ENCODE measurements at places on chromosomes 1 and 21.

DNA sequence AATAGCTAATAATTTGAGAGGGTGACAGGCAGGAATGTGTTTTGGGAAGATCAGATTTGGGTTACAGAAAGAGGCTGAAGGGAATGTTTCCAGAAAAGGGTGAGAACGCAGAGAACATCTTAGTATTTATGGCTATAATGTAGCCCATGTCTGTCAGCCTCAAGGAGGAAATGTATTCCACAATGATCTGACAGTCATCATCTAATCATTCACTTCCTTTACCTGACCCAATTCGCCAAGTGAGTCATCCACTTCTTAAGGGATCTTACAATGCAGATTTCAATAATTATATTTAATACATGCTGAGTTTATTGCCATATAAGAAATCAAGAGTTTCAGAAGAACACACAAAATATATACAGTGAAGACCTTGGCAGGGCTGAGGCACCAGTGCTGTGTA lies 10.8 kb downstream of the TRIM45 start:
- no peak for DNase-seq

DNA sequence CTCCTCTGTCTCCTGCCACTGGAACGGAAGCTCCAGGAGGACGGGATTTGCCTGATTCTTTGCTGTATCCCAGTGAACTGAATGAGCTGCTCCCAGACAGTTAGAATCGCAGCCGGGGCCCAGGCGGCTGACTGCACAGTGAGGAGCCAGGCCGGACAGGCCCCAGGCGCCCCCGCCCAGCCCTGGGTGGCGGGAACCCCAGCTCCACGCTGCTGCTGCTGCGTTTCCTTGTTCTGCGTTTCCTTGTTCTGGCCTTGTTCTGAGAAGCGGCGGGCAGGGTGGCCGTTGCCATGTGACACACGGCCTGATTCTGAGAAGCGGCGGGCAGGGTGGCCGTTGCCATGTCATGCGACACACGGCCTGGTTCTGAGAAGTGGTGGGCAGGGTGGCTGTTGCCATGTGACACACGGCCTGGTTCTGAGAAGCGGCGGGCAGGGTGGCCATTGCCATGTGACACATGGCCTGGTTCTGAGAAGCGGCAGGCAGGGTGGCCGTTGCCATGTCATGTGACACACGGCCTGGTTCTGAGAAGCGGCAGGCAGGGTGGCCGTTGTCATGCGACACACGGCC lies 56.2 kb downstream of the SLC37A1 start:
- no peak for DNase-seq

- no peak for DNase-seq
These were observed 3.1 kb downstream of the EVA1B start for GRCh38 chr1:36320291-36320761.

DNA sequence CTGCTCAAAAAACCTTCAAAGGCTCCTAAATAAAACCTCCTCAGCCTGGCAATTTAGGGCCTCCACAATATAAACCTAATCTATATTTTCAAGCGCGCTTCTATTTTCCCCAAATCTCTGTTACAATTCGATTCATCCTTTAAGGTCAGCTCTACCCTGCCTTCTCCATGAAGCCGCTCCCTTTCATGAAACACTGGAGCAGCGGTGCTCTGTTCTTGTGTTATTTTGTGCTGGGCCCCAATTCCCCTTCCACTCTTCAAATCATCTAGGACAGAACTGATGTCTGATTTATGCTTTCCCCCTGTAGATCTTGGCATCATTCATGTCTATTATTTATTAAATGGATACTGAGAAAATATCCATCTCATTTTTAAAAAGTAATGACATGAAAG lies 6.9 kb downstream of the ERRFI1 start:
- DNase-seq, result no peak

DNA sequence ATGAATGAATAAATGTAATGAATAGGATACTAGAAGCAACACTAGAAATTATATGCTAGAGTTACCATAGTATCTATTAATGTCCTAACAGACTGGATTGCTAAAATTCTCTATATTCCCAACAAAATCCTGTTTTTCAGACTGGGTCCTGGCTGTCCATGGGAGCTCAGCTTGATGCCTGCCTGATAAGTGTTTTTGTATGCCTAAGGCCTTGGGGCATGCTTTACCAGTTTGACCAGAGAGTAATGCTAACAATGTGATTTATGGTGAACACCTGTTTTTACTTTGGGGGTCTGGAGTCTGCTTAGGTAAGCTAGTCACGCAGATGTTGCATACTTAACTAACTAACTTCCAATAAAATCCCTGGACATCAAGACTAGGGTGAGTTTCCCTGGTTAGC lies 318.8 kb upstream of the DEPDC1 start:
- DNase-seq, result no peak

- DNase-seq, result no peak
These were observed 58.5 kb upstream of the LAX1 start for GRCh38 chr1:203706444-203706843.

GRCh38 chr1:243734308-243734695 lies 115.7 kb downstream of the AKT3 start:
- DNase-seq, result no peak

GRCh38 chr1:15803380-15803779 lies 4.1 kb downstream of the UQCRHL start:
- no peak for DNase-seq

GRCh38 chr1:171460018-171460620 lies 25.2 kb upstream of the PRRC2C start:
- DNase-seq, result no peak

- no peak for DNase-seq
These were observed 2.9 kb upstream of the MATN1 start for GRCh38 chr1:30726236-30726635.

DNA sequence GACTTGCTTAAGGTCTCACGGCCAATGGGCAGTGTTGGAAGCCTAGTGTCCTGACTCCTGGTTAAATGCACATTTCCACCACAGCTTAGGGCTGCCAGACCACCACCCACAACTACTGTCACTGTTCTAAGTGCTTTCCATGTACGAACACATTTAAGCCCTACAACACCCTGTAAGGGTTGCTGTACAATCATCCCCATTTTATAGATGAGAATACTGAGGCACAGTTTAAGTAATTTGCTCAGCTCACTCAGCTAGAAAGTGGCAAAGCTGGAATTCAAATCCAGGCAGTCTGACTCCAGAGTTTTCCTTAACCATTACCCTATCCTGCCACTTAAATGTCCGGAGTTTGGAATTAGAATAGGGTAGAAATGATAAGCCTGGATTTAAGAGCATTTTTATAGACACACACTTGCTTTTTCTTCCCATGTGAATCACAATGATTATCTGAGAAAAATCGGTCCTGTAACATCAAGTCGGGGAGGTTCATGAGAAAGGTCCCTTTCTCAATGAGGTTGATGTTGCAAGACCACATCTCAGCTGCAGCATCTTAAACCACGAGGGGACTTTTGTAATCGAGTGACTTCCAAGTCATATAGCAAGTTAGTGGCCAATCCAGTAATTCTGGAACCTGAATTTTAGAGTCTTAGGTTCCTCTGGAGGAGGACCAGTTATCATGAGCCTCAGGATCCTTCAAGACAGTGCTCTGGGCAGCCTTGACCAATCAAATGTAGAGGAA lies 8.6 kb downstream of the E2F2 start:
- DNase-seq, result no peak

GRCh38 chr1:51612447-51612961 lies 4.4 kb upstream of the OSBPL9 start:
- DNase-seq, result no peak

GRCh38 chr21:28871388-28872010 lies 121.2 kb downstream of the LTN1 start:
- DNase-seq, result no peak

- no peak for DNase-seq
These were observed 34.6 kb downstream of the TNR start for GRCh38 chr1:175708787-175709186.
